ENCODE measurements at places on chromosomes 11 and 22.

- DNase-seq: no peak
Observed at GRCh38 chr11:82936261-82936660, 34.7 kb downstream of the DDIAS start.

- DNase-seq: peak; percentile 45
Observed at GRCh38 chr11:58567889-58568512, 7.7 kb downstream of the LPXN start.

- DNase-seq: no peak
Observed at GRCh38 chr11:121964591-121964990, 151.4 kb downstream of the BLID start.

DNA sequence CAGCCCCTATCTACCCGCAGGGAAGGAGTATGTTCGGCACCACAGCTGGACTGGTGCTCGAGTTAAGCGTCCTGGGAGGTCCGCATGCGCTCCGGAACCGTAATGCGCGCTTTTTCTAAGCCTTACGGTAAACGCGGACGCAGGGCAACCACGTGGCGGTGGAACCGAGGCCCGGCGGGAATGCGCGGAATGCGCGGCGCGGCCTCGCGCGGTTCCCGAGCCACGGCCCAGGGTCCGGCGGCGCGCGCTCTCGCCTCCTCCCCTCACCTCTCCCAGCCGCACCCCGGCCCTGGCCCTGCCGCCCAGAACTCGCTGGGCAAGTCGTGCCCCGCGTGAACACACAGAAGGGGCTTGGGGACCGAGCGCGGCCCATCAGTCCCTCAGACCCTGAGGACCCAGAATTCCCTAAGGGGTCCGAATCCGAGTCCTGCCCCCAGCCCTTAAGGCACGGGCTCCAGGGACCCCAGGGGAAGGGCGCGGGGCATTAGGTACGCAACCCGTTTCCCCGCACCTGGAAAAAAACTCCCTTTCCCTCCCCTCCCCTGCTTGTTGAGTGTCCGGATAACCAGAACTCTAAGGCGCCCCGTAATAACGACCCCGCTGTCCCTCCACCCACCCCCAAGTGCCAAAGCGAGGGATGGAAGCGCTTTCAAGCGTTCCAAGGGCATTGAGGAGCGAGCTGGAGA lies 4.3 kb upstream of the CCND1 start:
- peak; percentile 40 for DNase-seq

- DNase-seq: no peak
Observed at GRCh38 chr11:66924272-66924671, 33.9 kb downstream of the PC start.

- DNase-seq: no peak
Observed at GRCh38 chr11:697811-698311, 2.2 kb downstream of the TMEM80 start.

DNA sequence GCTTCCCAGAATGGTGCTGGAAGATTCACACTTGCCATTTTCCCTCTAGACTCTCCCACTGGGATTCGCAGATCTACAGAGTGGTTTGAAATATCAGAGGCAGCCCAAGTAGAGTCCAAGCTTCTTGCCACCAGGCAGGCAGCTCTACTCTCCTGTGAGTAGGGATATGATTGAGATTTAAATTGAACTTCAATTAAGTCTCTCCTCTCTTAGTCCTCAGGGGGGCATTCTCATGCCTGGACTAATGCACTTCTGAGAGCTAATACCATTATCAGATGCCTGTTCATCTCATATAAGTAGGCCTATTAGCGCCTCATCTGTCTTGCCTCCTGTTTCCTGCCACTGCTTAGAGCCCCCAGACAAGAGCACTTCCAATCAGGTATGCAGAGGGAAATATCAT lies 25.5 kb upstream of the AMPD3 start:
- DNase-seq: no peak

- no peak for DNase-seq
Observed at GRCh38 chr11:71363721-71364120, 84.5 kb downstream of the DHCR7 start.

GRCh38 chr11:86160541-86161149 lies 83.9 kb upstream of the EED start:
- DNase-seq: no peak

DNA sequence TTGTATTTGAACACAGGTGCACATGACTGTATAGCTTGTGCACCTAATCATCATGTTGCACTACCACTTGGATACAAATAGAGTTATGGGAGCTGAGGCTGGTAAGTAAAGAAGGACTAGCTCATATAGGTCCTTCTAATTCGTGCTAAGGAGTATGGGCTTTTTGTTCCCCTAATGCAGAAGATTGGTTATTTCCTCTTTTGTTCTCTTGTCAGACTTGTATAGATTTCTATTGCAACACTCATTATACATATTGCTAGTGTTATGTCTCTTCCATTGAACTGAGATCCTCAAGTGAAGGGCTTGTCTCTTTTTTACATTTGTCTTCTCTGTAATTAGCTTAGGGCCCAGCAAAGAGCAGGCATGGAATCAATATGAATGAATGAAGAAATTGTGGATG lies 54.1 kb upstream of the ARHGAP20 start:
- no peak for DNase-seq

DNA sequence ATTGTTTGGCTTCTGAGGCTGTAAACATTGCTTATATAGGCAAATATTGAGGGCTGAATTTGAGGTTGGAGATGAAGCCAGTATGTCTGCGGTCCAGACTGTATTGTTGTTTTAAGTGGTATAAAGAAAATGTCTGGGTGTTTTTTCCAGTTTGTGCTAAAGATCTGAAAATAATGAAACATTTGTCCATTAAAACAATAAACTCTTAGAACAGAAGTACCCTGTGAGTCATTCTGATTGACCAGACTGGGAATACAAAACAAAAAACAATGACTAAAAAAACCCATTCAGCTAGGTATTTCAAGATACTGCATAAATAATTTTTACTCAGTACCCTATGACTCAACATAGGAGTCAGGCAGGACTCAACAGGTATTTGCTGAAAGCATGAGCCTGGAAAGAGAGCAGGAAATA lies 20.4 kb downstream of the ALKBH8 start:
- DNase-seq: no peak

GRCh38 chr22:29030618-29031226 lies 30.9 kb downstream of the C22orf31 start:
- DNase-seq: peak; percentile 49

GRCh38 chr11:65435411-65435931 lies 12.9 kb downstream of the NEAT1 start:
- DNase-seq: no peak

DNA sequence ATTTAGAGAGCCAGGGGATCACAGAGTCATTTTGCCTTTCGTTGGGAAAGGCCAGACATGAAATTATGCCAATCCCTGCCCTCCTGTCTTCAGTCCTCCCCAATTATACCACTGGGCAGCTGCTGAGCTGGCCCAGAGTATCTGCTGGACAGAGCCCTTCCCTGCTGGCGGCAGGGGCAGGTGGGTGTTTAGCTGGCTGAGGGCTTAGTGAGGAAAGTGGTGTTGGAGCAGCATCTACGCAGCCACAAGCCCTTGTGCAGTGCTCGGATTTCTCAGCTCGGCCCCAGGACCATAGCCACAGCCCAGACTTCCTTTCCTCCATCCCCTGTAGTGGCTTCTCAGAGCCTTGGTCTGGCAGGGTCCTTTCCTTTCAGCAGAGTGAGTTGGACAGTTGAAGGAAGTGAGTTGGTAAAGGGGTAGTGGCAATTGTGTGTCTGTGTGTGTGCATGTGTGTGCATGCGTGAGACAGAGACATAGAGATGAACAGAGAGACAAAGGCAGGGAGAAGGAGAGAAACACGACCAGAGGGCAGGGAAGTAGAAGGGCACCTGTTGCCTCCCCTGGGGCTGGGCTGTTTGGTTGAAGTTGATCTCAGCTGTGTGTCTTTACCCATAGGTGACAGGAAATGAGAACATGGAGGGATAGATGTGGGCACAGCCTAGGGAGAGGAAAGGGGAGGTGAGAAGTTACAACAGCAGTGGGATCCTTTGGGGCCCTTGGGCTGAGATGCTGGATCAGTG lies 66.2 kb downstream of the GRIK4 start:
- no peak for DNase-seq

- no peak for DNase-seq
Observed at GRCh38 chr11:109552376-109552775, 130.4 kb downstream of the C11orf87 start.

DNA sequence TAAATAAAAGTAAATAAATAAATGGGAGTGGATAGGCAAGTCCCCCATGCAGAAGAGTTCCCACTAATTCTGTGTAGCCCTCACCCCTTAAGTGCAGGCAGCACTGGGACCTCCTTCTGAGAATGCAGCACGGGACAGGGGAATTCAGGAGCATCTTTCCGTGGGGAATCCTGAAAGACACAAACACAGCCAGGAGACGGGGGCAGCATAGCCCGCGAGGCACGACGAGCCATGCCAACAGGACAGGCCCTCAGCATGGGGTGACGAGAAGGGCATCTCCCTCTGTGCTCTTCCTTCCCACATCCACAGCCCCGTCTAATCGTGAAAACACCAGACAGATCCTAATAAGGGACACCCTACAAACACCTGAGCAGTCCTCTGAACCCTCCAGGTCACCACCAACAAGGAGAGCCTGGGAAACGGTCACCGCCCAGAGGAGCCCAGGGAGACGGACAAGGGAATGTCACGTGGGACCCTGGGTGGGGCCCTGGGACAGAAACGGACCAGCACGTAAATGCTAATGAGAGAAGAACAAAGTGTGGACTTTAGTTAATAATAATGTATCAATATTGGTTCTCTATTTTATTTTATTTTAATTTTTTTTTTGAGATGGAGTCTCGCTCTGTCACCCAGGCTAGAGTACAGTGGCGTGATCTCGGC lies 6.8 kb downstream of the KRTAP5-5 start:
- no peak for DNase-seq

DNA sequence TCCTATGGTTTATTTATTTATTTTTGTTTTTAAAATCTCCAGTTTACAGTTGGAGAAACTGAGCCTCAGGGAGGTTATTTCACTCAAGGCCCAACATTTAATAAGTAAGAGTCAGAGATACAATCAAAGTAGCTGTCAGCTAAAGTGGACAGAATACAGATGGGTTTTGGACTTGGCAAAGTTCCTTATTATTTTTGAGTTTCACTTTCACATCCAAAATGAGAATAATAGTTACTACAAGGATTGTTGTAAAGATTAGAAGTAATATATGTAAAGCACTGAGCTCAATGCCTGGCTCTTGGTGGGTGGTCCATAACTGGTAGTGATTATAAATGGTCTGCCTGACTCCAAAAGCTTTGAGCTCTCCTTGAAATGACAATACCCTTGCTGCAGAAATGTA lies 87.5 kb upstream of the SESN3 start:
- no peak for DNase-seq

DNA sequence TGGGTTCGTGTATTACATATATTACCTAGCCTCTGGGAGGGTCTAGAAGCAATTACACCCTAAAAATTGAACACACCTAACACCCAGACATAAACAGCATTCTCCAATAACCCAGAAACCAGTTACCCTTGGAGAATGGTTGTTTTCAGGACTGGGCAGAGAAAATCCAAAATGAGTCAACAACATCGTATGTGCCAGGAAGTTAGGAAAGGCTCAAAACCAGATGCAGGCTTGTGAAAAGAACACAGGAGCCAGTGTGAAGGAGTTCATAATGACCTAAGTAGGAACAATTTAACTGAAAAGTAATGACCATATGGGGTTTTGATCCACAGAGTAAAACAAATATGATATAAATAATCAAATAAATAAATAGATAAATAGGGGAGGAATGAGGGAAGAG lies 5.1 kb upstream of the CLPB start:
- no peak for DNase-seq

DNA sequence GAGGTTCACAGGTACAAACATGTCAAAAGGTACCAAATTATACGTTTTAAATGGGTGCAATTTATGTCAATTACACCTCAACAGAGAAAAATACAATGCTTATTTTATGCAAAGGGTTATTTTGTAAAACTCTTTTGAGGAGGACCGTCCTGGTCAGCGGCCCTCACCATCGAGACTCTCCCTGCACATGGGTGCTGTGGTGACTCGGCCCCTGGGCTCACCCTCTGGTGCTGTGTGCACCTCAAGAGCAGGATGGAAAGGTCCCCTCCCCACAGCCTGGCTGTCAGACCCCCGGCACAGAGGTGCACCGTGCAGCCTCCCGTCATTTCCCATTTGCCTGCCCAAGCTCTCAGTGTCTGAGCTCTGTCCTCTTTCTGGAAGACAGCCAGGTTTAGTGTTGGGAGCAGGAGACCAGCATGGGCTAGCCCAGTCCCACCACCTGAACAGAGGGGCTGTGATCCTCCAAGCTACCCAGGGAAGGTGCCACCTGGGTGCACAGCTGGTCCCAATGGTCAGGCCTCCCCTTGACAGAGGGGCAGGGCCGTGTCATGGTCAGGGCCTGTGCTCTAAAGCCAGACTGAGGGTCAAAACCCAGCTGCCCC lies 41.8 kb upstream of the PRODH start:
- no peak for DNase-seq

GRCh38 chr11:40338739-40339138 lies 1120.7 kb downstream of the LRRC4C start:
- no peak for DNase-seq

DNA sequence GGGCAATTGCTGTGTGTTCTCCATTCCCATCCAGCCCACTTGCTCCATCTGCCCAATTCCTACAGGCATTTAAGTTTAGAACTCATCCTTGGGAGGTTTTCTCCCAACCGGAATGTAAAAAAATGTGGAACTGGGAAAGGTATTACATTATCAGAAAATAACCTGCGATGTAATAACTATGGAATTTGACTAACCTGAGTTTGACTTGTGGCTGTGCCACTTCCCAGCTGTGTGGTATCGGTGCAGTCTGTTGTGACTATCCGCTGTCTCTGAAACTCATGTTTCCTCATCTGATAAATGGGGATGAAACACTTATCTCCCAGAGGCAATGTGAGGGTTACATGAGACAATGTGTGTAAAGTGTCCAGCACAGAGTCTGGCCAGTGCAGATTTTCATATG lies 77.6 kb downstream of the TENM4 start:
- DNase-seq: no peak

GRCh38 chr11:72529068-72529467 lies 94.7 kb upstream of the CLPB start:
- DNase-seq: no peak

DNA sequence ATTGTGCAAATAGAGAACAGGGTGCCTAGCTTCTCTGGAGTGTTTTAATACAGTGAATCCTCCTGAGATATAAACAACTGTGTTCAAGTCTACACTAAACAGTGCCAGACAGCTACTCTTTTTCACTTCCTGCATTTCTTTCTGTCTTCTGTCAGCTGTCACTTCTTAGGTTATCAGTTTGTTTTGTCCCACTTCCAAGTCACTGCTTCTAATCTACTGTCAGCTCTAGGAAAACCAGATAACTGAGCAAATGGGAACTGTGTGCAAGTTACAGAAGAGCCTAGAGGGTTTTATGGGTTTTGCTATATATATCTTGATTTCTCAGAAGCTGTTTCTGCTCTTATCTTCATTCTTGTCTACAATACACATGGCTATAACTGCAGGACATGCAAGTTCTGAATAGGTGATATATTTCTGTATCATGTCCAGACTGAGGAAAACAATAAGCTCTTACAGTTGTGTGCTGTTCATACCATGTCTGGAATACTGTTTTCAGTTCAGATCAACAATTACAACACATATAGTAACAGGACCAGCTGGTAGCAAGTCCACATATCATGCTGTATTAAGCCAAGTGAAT lies 5.8 kb downstream of the PITPNB start:
- DNase-seq: no peak
